CD4-positive, alpha-beta T cell treated with Interleukin-2 at 100 ng/mL for 4 hours (primary cell): ENCODE measurements at places on chromosomes 16 and 17.

DNA sequence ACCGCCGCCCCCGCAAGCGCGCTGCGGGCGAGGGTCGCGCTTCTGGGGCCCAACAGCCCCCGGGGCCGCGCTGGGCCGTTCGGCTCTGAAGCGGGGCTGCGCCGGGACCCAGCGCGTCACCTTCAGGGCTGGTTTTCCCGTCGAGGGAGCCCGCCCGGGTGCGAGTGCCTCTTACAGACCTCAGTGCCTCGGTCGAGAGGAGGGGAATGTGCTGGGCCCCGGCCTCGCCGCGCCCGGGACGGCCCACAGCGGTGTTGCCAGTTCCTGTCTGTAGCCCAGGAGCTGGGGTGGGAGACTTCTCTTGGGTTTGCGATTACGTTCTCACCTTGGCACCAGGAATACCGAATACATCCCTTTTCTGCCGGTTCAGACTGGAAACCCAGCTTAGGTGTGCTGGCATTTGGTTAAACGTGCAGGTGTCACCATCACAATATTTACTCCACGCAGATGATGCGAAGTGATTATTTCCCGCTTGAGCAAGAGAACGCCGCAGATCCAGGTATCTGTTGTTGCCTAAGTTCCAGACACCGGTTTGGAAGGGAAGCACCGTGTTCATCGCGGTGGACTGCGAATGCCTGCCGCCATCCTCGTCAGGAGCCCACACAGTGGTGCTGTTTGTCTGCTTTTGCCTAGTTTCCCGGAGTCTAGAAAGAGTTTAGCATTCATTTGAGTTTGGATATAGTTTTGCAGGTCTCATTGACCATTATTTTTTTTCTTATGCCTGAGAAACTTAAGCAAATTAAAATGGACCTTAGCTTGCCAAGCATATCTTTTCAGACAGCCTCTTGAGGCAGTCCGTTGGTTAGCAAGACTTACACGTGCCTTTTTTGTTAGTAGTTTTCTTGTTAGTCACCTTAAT lies 914 bp downstream of the MAP1LC3B start:
- DNase-seq = peak; percentile 15

GRCh38 chr17:82349287-82349701 lies 9.8 kb upstream of the TEX19 start:
- DNase-seq = no peak

GRCh38 chr16:30147843-30148510 lies 25.0 kb upstream of the MAPK3 start:
- DNase-seq = no peak

DNA sequence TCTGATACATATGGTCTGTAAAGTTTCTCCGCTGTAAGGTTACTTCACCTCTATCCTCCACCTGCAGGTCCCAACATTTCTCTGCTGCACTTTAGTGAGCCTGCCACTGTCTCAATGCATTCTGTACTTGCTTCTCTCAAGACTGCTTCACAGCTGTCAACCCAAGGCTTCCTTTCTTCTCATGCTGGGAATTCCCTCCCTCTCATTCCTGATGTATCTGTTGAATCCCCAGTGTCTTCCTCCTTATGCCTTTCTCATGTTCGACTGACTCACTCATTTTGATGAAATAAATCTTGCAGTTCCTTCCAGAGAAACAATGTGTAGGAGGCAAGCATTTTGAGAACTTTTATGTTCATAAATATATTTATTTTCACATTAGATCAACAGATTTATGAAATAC lies 288.3 kb downstream of the CNTNAP4 start:
- DNase-seq = no peak

- DNase-seq = no peak
Measured at GRCh38 chr16:57579361-57579665, 36.9 kb downstream of the ADGRG5 start.

DNA sequence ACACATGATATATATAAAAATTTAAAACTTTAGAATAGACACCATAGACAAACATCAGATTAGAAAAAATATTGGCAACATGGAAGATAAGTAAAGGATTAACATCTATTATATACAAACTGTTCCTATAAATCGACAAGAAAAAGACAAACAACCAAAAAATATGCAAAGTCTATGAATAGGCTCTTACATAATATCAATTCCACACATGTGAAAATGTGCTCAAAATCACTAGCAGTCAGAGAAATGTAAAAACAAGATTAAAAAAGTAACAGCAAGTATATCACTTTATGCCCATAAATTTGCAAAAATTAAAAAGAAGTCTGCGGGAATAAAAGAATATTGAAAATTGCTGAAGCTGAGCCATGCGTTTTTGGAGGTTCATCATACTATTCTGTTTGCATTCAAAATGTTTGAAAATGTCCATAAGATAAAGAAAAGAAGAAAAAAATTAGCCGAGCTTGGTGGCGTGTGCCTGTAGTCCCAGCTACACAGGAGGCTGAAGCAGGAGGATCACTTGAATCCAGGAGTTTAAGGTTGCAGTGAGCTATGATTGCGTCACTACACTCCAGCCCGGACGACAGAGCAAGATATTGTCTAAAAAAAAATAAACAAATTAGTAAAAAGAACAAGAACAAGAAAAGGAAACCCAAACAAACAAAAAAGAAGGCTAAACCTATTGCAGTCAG lies 11.2 kb upstream of the ERN2 start:
- DNase-seq = no peak

DNA sequence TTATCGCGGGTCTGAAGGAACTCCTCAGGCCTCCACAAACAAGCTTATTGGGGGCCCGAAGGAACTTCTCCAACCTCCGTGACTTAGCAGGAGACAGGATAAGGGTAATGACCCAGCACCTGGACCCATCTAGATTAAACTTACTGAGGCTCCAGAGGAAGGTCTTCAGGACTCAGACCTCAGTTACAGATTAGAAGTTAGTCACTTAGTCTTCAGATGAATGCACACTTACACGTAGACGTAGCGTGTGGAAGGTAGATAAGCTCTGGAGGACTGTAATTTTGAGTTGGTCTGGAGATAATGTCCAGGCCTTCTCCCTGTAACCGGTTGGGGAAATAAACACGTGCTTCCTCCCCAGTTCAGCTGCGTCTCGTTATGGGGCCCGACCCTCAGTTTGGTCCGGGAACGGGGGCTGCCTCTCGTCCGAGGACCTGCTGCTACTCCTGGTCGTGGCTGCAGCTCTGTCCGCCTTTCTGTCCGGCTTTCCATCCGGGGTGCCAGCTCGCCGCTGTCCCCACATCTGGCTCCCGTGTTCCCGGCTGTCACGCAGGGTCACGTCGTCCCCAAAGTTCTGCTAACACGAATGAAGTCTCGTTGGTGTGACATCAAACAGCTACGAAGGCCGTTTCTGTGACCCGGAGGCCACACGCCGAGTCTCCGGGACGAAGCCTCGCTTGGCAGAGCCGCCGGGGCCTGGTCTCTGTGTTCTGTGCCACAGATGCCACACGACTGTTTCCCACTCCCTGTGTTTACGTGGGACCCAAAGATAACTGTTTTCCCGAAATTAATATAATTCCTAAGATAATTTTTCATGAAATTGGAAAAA lies 11.8 kb upstream of the SECTM1 start:
- no peak for DNase-seq

DNA sequence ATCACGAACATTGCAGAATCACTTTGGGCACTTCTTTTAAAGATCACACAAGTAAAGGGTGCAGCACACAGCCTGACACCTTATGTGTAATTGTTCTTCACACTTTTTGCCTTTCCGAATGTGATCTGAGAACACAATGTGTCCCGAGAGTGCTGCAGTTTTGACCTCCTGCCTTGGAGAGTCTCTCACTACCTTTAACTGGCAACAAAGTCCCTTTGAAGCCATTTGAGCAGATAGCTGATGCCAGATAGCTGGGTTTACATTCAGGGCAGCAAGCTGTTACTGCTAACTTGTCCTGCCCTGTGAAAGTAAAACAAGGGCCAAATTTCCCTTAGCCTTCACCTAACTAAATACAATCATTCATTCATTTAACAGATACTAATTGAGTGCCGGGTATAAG lies 411.0 kb upstream of the DYNLRB2 start:
- no peak for DNase-seq

GRCh38 chr17:357644-358043 lies 5.0 kb upstream of the RPH3AL start:
- DNase-seq = no peak

- DNase-seq = no peak
Measured at GRCh38 chr16:48907906-48908634, 298.1 kb upstream of the N4BP1 start.

DNA sequence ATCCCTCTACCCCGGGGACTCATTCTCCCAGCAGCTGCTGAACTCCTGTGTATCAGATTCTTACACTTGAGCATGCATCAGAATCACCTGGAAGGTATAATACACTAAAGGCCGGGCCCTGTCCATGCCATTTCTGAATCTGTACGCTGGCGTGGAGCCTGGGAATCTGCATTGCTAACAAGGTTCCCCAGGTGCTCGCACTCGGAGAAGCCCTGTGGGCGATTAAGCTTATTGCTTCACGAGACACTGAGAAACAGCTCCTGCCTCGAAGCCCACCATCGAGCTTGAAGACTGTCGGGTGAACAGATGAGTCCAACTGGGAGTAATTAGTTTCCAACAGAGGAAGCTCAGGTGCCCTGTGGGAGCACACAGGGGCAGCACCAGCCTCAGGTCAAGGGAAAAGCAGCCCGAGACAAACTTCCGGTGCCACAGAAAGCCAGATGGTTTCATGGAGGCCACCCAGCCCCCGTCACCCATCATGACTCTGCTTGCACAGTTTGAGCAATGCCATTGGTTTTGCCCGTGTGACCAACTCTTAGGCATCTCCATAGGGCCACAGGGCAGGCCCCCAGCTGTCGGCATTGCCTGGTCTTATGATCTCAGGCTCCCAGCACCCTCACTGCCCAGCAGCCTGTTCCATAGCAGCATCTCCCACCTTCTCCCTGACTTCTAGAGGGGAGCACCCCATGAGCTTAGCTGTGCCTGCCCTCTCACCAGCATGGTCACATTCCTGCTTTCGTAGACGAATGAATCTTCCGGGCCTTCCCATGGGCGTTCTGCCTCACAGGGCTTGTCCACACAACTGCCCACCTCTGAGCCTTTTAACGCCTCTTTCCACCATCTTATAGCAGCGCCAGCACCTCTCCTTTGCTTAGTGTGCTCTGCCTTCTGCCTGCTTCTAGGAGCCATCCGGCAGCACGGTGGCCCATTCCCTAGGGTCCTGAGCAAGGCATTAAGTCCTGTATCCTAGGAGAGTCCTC lies 10.9 kb downstream of the CTRB2 start:
- no peak for DNase-seq

- DNase-seq = no peak
Measured at GRCh38 chr17:70276906-70277305, 107.6 kb downstream of the KCNJ2 start.

- DNase-seq = no peak
Measured at GRCh38 chr17:45833920-45834319, 10.8 kb upstream of the SPPL2C start.

DNA sequence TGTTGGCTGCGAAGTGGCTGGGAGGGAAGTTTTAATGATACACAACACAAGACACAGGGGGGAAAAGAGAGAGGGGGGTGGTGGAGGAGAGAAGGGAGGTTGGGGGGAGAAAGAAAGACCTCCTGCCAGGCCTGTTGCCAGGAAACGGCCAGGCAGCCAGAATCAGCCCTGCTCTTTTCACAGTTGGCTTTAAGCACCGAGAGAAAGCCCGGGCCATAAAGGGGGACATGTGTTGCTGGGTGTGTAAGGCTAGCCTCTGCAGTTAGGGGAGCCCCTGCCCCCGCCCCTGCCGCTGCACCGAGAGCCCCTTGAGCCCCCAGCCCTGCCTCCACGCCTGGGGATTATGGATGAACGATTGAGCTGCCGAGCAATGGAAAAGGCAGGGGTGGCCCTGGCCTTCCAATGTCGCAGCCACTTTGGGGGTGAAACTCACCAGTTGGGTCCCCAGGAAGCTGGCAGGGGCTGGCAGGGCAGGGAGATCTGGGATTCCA lies 13.9 kb upstream of the WNT3 start:
- no peak for DNase-seq

GRCh38 chr17:75388476-75389030 lies 16.9 kb downstream of the GRB2 start:
- DNase-seq = no peak

DNA sequence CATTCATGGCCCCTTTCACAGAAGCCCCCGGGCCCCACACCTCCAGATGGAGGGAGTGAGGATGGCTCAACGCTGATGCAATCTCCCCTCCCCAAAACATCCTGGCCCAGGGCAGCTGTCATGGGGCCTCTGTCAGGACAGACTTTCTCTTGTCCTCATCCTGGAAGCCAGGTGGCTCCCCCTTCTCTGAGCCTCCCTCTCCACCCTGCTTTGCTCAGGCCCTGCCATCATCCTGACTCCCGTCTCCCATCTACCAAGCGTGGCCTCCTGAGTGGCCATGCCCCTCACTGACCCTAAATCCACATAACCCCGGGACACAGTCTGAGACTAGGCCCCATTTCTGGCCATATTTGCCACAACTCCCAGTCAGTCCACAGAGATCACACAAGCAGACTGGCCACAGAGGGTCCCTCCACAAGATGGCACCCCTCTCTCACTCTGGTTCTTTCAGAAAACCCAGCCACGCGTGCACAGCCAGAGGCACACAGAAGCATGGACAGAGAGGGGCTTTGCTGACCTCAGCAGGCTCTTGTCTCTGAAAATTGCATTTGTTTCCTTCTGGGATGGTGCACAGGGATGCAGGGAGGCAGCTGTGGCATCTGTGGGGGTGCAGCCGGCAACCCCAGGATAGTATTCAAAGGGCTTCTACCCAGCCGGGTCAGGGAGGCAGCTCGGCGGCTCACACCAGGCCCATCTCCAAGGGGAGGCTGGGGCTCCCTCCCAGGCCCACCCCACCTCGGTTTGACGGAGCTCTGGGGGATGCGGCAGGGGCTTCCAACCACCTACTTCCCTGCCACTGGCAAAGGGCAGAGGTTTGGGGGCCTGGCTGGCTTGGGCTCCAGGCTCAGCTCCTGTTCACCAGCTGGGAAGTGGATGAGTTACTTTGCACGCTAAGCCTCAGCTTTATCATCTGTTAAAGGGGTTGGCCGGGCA lies 16.9 kb downstream of the DOC2B start:
- DNase-seq = peak; percentile 17

DNA sequence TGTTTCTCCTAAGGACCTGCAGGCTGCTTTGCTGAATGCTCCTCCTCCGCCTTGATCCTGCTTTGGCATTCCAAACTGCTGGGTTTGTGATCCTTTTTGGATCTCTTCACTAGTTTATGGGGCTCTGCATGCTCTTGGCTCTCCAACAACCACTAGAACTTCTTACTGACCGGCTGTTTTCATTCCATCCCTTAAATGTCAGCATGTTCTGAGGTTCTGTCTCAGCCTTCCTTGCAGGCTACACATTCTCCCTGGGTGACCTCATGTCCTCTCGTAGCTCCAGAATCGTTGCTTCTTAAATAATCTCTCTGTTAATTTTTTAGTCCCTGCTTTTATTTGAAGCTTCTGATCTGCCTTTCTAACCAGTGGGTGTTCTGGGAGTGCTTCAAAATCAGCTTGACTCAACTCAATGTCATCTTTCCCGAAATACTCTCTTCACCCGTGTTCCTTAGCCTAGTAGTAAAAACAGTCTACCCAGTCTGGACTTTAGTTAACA lies 119.0 kb upstream of the HS3ST2 start:
- DNase-seq = no peak

GRCh38 chr17:28908640-28909167 lies 5.8 kb upstream of the DHRS13 start:
- DNase-seq = no peak
